ENCODE measurements at places on chromosomes 16 and 17. TPM values are rescaled to one million over a fixed set of nuclear protein-coding genes. Genes with fewer than 3 reads are reported as not detected.

CLEC19A gene
- 0.99 TPM for polyA plus RNA-seq

CCL13 gene
- 1.9 TPM for polyA plus RNA-seq

NPIPA2 gene
- 0.44 TPM for polyA plus RNA-seq

CIAPIN1 gene
- 77.1 TPM for polyA plus RNA-seq

DNA sequence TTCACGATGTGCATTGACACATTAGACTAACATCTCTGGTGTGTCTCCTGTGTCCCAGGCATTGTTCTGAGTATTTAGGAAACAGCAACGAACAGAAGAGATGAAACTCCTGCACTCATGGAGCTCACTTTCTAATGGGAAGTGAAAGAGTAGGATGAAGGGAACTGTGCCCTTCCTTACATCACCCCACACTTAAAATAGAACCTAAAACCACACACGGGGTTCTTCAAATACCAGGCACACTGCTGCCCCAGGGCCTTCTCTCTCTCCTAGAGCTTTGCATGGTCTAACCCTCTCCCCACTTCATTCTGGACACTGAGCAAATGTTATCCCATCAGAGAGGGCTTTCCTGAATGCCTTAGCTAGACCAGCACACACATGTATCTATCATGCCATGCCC lies 33.7 kb downstream of the TRIM25 start:
- DNase-seq = no peak

- no peak for DNase-seq
Observed at GRCh38 chr17:72349491-72349995, 228.7 kb downstream of the SOX9 start.

DNA sequence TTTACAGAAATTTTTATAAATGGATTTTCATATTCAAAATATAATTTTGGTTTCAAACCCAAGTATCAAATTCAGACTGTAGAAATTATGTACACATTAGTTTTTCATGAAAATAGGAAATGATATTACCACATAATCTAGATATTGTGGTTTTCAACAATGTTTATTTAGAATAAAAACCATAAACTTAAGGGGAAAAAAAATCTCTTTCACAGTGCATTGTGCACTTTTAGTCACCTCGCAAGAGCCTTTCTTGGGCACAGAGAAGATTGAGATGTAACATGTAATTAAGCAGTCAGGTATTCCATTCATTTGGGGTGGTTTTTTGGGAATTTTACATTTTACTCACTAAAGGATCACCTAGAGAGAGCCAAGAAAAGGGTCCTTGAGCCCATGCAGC lies 104.0 kb downstream of the TANC2 start:
- DNase-seq = no peak

GRCh38 chr16:52257534-52257933 lies 289.4 kb downstream of the TOX3 start:
- DNase-seq = no peak

Data from left lung (tissue), 14 donors.